DMS 273 treated with DMSO at 0.1 percent for 48 hours (cell line): ENCODE measurements at places on chromosomes 11 and 22.

- no peak for DNase-seq
Measured at GRCh38 chr11:96127596-96127959, 203.7 kb upstream of the MTMR2 start.

DNA sequence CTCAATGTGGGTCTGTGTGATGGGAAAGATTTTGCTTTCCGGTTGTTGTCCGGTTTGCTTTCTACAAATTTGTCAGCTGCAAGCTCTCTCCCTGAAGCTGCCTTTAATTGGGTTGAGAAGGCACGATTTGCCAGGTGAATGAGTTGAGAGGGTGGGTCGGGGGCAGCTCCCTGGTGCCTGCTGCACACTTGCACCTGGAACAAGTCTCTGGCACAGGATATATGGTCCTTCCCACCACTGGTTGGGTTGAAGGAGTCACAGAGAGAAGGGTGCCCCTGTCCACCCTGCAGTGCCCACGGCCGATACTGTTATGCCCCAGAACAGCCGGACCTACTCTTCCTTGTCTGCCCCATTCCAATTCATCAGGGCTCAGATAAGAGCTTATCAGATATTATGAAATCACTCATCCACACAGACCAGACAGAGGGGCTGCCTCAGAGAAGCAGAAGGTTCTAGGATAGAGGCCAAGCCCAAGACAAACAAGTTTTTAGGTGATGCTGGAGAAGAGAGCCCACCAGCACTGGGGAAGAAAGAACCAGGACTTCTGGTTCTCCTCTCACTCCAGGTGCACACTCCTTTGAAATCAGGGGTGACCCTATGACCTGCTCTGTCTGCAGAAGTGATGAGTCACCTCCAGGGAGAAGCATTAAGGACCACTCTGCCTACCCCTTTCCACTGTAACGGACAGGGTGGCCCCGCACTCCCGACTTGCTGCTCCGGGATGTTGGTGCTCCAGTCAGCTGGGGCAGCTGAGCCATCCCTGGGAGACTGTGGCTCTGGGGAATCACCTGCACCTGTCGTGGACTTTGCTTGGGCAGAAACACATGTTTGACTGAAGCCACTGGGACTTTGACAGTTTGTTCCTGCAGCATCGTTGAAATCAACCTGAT lies 45.3 kb downstream of the RTL6 start:
- DNase-seq, result no peak

GRCh38 chr22:43897751-43898261 lies 6.0 kb upstream of the PNPLA5 start:
- no peak for DNase-seq

GRCh38 chr11:45400591-45400990 lies 114.5 kb upstream of the SYT13 start:
- DNase-seq, result no peak

DNA sequence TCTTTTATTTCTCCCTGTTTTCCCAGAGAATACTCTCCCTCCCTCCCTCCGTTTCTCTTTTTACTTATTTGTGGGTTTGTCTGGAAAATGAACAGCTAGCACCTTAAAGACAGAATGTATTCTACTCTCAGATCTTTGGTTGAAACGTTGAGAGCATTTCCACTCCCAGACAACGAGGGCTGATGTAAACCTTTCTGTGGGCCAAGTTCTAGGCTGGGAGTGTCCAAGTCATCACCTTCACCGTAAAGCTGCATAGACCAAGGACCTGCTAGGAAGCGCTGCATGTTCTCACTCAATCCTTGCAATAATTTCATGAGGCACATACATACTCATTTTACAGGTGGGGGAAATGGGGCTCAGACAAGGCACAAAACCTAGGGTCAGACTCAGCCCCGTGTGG lies 32.4 kb downstream of the MYH9 start:
- no peak for DNase-seq

DNA sequence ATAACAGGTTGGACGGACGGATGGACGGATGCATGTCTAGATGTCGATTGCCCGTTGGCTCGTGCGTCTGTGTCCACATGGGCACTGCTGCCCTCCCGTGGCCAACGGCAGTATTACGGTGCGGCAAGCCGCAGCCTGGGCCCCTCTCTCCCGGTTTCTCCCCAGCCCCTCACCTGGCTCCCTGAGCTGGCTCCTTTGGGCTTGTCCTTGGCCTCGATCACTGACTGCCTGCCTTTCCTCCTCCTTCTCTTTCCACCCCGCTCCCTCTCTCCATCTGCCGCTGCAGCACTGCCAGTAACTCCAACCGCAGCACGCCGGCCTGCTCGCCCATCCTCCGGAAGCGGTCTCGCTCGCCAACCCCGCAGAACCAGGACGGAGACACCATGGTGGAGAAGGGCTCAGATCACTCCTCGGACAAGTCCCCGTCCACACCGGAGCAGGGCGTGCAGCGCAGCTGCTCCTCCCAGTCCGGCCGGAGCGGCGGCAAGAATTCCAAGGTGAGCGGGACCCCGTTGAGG lies 77.3 kb downstream of the SCN3B start:
- DNase-seq, result no peak
